ENCODE measurements at places on chromosomes 6 and 20.

DNA sequence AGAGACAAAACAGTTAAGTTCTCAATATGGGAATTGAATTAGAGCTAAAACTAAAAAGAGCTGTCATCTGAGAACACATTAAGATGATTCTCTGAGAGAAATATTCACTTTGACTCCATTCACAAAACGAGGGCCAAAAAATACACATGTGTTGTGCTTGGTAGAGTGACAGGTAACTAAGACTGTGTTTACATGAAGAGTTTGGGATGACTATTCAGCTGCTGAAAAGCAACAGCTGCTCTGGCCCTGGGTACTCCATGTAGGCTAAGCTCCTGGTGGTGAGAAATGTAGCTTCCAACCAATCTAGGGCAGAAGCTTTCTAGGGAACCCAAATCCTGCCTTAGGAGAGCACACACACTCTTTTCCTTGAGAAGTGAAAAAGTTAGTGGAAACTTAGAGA, 184.5 kb downstream of the COL21A1 start:
- no peak for DNase-seq

DNA sequence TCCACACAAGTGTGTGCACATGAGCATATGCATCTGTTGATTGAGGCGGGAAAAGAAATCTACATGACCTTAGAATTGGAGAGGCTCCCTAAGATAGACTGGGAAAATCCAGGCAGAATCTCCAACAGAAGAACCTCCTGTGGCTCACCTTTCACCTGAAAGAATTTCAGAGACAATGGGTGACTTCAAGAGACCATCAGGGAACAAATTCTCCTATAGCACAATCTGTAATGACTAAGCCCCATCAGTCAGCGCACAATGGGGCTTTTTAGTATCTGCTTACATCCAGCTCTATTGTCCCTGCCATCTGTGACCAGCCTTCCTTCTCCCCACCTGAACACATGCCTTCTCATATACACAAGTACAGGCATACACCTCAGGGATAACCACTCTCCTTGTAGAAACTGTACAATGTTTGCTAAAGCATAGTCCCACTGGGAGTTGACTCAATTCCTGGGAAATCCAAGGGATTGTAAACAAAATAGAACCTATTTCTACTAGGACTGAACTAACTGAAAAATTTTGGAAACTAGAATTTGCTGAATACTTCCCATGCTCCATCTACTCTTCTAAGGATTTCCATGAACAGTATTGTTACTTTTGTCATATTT, 150.8 kb upstream of the STXBP5 start:
- no peak for DNase-seq

DNA sequence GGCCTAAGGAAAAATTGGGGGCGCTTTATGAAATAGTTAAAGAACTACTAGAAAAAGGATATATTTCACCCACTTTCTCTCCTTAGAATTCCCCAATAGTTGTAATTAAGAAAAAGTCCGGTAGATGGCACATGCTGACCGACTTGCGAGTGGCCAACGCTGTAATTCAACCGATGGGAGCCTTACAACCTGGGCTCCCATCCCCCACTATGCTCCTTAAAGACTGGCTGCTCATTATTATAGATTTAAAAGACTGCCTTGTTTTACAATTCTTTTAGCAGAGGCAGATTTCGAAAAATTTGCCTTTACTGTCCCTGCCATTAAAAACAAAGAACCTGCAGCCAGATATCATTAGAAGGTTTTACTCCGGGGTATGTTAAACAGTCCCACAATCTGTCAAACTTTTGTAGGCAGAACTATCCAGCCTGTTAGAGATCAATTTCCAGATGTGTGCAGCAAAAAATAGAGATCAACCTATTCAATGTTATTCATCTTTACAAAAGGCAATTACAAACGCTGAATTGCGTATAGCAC, 58.5 kb upstream of the PRSS16 start:
- no peak for DNase-seq

DNA sequence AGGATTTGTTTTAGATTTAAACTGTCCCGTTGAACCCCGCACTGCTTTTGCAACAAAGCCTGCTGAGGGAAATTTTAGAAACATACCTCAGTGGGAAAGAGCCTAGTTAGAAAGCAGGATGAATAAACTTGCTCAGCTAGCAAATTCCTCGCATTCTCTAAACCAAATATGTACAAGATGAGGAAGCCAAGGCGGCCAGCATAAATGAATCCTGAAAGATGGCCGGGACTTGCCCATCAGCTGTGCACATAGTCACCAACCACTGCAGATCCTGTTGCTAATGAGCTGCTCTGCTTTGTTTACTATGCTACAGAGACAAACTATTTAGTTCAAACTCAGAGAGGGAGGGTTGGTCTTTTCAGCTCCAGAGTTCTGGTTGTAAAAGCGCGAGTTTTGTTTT, 49.0 kb downstream of the TMEM170B start:
- DNase-seq: no peak

- DNase-seq: no peak
Observed at GRCh38 chr20:59405226-59406200, 105.1 kb downstream of the EDN3 start.

DNA sequence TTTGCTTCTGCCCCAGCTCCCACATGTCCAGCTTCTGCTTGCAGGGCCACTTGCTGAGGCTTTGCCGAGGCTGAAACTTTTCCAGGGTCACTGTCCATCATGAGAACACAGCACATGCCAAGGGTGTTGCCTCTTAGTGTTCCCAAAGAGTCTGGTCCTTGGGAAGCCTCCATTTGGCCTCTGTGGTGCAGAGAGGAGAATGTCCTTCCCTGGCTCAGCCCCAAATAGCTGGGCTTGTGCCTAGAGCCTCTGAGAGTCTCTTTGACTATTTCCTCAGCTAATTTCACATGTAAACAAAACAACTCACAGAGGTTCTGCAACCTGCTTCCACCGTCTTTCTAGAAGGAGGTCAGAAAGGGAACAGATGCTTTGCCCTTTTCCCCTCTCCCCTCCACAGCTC, 40.4 kb upstream of the RAB23 start:
- no peak for DNase-seq

DNA sequence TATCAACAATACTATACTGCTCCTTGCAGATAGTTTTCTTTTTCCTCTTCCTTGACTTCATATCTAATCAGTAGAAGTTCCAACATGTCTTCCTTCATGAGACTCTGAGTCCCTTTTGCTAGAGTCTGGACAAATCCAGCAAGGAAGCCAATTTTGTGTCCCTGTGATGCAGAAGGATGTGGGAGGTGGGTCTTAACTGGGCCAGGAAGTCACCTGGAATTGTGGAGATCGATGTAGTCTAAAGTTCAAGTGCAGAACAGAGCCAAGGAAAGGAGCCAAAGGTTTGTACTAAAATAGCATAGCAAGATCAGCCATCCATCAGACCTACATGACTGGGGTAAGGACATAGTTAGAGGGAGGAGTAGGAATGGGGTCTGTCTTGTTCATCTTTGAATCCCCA, 37.6 kb downstream of the SPTLC3 start:
- DNase-seq: no peak

DNA sequence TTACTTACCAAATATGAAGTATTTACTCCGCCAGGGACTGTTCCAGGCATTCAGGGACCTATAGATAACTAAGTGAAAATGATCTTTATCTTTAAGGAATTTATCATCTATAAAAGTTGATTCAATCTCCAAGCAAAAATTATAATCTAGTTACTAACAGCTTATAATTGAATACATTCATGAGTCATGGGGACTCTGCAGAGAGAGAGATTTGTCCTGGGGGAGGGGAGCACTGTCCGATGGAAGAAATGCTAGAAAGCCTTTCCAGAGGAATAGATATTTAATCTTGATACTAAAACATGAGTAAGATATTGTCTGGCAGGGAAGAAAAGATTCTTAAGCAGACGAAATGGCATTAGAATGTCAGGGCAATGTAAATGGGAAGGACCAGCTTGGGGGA, 139.3 kb downstream of the CD164 start:
- DNase-seq: no peak

GRCh38 chr20:20450521-20450920, 82.6 kb downstream of the INSM1 start:
- no peak for DNase-seq

DNA sequence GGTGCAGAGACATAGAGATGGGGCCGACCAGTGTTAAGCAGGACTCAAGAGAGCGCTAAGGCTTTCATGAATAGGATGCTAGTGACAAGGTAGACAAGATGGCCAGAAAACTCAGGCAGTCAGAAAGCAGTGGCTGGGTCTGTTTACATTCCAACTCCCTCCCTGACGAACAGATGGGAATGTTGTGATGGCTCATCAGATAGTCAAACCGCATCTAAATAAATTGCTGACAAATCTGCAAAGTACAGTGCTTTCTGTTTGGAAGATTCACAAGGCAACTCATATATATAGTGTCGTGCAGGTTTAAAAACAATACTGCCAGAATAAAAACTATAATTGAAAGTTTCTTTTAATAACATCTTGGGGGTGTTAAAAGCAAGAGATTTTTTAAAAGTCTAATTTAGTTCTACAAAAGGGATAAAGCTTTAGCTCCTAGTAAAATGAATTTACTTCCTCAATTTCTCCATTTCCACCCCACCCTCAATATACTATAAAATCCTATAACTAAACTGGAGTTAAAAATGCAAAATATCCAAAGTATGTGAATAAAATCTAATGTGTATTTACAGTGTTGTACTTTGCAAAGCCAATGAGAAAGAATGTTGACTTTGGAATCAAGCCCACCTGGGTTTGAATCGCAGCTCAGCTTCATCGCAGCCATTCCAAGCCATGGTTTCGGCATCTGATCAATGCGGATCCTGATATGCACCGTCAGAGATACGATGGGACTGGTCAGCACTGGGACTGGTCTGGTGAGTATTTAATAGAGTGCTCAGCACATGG, 247.3 kb upstream of the PDE10A start:
- DNase-seq: no peak

GRCh38 chr6:10316373-10316721, 98.5 kb downstream of the TFAP2A start:
- no peak for DNase-seq

GRCh38 chr6:31135710-31136109, 3.2 kb downstream of the PSORS1C2 start:
- DNase-seq: no peak

DNA sequence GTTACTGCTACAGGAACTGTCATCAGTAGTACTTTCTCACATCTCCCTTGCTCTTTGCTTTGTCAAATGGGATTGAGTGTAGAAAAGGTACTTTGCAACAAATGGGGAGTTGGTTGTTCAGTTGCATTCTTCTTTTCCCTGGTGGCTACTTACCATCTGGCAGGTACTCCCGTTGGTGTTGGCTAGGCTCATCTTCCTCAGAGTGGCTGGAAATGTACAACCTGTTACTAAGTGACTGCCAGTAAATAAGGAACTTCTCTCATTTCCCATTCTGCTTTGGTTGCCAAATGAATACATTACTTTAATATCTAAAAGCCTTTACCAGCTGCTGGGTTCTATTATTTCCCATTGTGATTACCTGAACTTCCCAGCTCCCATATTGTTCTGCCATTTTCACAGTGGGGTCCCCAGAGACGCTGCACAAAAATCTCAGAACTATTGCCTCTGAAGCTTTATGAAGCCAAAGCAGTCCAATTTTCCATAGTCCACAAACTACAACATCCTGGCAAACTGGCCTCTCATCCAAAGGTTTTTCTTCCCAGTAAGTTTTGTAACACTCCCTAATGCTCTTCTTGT, 229.7 kb upstream of the HTR1E start:
- DNase-seq: no peak

- no peak for DNase-seq
Observed at GRCh38 chr20:35291654-35292503, at the start of gene FAM83C. TSS of gene FAM83C (minus strand) at chr20:35292425. CDS start at chr20:35292304, 121 bp downstream.

DNA sequence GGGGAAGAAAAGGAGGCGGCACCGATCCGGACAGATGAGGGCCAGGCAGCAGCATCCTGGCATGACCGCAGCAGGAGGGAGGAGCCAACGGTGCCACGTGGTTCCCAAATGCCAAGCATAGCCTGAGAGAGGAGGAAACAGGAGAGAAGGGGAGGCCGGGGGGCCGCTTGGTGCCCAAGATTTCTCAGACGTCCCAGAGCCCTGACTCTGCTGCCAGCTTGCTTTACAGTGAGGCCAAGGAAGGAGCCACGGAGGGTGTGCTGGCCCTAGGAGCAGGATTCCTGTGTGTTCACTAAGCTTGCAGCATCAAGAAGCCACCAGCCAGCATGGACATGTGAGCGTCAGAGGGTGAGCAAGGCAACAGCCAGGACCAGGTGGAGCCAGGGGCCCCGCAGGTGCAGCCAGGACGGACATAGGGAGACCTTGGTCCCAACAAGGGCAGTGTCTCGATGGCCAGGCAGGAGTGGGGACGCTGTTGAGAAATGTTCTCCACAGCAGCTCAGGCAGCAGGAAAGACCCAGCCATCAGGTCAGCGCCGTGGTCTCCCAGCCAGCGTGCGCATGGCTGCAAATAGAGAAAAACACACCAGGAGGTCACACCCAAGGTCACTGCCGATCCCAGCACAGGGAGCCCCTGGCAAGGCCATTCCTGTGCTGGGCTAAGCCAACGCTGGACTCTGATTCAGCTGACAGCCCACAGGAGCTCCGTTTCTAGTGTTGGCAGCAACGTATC, 143.7 kb downstream of the DLL1 start:
- DNase-seq: no peak

DNA sequence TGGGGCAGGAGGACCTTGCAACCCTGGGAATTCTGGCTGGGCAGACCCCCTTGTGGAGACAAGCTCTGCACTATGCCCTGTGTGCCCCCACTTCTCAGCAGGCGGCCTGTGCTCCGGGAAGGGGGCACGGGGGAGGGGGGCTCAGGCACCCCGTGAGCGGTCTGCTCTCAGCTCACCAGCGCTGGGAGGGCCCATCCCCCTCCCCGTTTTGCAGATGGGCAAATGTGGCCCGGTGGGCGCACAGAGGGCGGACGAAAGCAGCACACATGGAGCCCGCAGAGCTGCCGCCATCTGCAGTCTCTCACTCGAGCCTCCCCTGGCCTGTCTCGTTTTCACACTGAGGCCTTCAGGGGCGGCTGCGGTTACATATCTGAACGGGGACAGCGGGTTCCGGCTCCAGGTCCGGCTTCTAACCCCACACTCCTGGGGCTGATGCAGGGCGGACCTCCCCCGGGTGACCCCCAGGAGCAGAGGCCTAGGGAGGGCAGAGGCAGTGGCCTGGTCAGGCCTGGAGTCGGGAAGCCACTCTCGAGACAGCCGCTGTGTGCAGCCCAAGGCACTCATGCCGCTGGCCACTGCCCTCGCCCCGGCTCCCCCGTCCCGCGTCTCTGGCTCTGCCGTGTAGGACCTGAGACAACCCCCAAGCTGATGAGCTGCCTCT, 13.9 kb downstream of the CHRNA4 start:
- peak; percentile 39 for DNase-seq

GRCh38 chr6:5517796-5518195, 256.5 kb downstream of the FARS2 start:
- no peak for DNase-seq

- DNase-seq: no peak
Observed at GRCh38 chr6:31655349-31656237, at the start of gene APOM. TSS of gene APOM (plus strand) at chr6:31655894. CDS start at chr6:31655967, 73 bp downstream.

GRCh38 chr6:73532293-73532692, 11.5 kb upstream of the EEF1A1 start:
- no peak for DNase-seq

GRCh38 chr6:32371229-32371628, 474 bp downstream of the TSBP1 start:
- no peak for DNase-seq

- no peak for DNase-seq
Observed at GRCh38 chr6:98830146-98830545, 4.2 kb upstream of the POU3F2 start.

GRCh38 chr6:34900321-34901031, 11.4 kb downstream of the ANKS1A start:
- no peak for DNase-seq

Data from cardiac septum (tissue), 1 donor.